T-helper 17 cell (primary cell): ENCODE measurements at places on chromosomes 2 and 18.

DNA sequence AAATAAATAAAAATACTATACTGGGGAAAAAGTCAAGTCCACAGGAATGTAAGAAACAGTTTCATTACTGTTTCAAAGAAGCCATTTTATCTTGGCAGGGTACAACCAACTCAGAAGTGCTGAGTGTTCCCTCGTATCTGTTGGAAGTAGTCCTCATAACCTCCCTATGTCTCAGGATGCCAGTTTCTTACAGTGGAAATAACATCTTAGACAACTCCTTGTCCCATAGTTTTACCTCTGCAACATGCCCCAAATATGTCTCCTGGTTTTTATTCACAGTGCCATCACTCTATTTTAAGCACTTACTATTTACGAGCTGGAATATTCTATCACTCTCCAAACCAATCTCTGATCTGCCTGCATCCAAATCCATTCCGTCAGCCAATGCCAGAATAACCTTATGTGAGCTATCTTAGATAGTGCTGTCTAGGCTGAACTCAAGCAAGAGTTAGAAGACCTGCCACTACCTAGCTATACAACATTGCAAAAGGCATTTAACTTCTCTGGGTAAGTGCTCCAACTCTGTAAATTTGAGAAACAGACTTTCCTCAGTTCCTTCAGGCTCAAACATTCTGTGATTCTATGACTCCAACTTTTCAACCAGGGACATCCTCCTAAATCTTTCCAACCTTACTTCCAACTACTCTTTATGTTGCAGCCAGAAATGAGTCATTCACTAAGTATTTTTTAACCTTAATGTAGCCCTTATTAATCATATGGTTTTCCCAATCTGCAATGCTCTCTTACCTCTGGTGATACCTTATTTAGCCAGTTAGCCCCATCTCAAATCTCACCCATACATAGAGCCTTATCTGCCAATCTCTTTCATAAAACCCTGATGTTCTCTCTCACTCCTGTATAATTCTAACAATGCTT, 66.7 kb downstream of the RTN4 start:
- H3K36me3 ChIP-seq, result peaks cover 13% of the 10 kb centered on the region
- no peak for DNase-seq
- H3K4me1 ChIP-seq, result peaks cover 28% of the 10 kb centered on the region
- no peaks in the 10 kb centered on the region for H3K27me3 ChIP-seq
- no peak overlapping the region for H3K4me3 ChIP-seq

DNA sequence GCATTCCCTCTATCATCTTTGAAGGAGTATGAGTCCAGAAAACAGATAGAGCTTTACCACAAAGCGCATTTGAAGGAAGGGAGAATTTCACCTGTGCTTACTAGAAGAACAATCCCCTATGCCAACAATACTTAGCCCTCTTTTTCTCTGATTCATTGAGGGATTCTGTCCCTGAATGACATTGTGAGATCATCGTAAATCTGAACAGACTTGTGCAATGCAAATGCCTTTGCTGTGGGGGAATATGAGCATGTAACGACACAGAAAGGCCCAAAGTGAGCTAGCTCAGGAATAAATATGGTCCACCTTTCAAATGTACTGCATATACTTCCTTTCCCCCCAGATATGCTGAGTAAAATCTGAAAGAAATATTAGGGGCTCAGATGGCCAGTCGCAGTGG, 67.6 kb downstream of the SCN1A start:
- H3K4me3 ChIP-seq, result no peak overlapping the region
- peaks cover 20% of the 10 kb centered on the region for H3K27me3 ChIP-seq
- no peak overlapping the region for H3K27ac ChIP-seq
- no peaks in the 10 kb centered on the region for H3K36me3 ChIP-seq

- peaks cover 4% of the 10 kb centered on the region for H3K27me3 ChIP-seq
- no peak for DNase-seq
- peaks cover 6% of the 10 kb centered on the region for H3K4me1 ChIP-seq
- H3K4me3 ChIP-seq, result no peak overlapping the region
Measured at GRCh38 chr18:14922031-14922430, 174.1 kb downstream of the ANKRD30B start.

GRCh38 chr18:3402982-3403451, 47.0 kb upstream of the TGIF1 start:
- no peaks in the 10 kb centered on the region for H3K36me3 ChIP-seq
- H3K4me3 ChIP-seq, result no peak overlapping the region
- no peak for DNase-seq
- H3K27me3 ChIP-seq, result no peaks in the 10 kb centered on the region

GRCh38 chr2:37634914-37635503, 36.4 kb downstream of the CDC42EP3 start:
- peaks cover 67% of the 10 kb centered on the region for H3K4me1 ChIP-seq
- H3K27me3 ChIP-seq, result no peaks in the 10 kb centered on the region
- peak overlapping the region; percentile 62 for H3K4me3 ChIP-seq
- H3K27ac ChIP-seq, result peak overlapping the region; percentile 89
- peaks cover 10% of the 10 kb centered on the region for H3K36me3 ChIP-seq
- no peak for DNase-seq

DNA sequence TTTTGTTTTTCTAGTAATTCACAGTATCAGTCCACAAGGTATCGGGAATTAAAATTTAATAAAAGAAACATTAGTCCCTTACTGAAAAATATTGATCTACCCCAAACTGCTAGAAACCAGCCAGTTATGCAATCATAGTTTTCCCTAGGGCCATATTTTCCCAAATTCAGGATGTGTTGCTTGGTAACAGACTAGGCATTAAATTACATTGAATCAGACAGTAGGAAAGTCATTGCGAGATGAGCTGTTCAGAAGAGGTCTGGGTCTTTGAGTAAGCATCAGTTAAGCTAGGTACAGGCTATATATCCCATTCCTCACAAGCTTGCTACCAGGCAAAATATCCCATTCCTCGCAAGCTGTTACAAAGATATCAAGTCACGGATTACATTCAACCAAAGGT, 123.0 kb upstream of the CCDC150 start:
- H3K4me3 ChIP-seq, result no peak overlapping the region
- H3K4me1 ChIP-seq, result peaks cover 3% of the 10 kb centered on the region
- H3K27ac ChIP-seq, result no peak overlapping the region

- peaks cover 78% of the 10 kb centered on the region for H3K27me3 ChIP-seq
- H3K4me3 ChIP-seq, result no peak overlapping the region
Measured at GRCh38 chr18:48475635-48476549, 62.9 kb upstream of the CTIF start.

DNA sequence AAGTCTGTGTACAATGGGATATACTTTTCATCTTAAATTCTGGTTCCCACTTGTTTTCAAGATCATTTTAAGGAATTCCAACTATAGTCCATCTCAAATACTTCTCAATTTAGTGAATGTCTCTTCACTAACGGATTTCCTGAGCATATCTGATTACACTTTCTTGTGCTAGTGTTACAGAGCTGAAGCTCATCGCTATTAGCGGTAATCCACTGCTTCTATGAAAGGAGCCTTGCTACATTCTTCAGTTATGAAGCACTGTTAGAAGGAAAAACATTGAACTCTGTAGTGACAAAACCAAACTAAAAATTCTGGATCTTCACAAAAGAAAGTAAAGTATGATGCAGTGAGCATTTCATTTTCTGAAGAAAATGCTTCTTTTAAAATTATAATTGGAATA, 72.0 kb downstream of the AGPS start:
- no peak for DNase-seq
- H3K27me3 ChIP-seq, result no peaks in the 10 kb centered on the region
- H3K4me1 ChIP-seq, result peaks cover 3% of the 10 kb centered on the region
- no peak overlapping the region for H3K27ac ChIP-seq
- no peak overlapping the region for H3K4me3 ChIP-seq
- no peaks in the 10 kb centered on the region for H3K36me3 ChIP-seq

DNA sequence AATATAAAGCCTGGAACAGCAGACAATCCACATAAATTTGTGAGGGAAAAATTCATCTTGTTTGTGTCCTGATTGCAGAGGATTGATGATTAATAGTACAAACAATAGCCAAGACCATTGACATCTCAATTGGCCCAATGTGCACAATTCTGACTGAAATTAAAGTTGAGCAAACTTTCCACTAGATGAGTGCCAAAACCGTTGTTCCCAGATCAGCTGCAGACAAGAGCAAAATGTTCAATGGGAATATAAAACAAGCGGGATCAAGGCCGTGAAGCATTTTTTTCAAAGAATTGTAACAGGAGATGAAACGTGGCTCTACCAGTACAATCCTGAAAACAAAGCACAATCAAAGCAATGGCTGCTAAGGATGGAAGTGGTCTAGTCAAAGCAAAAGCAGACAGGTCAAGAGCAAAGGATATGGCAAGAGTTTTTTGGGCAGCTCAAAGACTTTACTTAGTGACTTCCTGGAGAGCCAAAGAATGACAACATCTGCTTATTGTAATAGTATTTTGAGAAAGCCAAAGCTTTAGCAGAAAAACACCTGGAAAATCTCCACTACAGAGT, 55.9 kb upstream of the KIF5C start:
- H3K27me3 ChIP-seq, result peaks cover 29% of the 10 kb centered on the region
- H3K36me3 ChIP-seq, result no peaks in the 10 kb centered on the region
- H3K4me3 ChIP-seq, result no peak overlapping the region

DNA sequence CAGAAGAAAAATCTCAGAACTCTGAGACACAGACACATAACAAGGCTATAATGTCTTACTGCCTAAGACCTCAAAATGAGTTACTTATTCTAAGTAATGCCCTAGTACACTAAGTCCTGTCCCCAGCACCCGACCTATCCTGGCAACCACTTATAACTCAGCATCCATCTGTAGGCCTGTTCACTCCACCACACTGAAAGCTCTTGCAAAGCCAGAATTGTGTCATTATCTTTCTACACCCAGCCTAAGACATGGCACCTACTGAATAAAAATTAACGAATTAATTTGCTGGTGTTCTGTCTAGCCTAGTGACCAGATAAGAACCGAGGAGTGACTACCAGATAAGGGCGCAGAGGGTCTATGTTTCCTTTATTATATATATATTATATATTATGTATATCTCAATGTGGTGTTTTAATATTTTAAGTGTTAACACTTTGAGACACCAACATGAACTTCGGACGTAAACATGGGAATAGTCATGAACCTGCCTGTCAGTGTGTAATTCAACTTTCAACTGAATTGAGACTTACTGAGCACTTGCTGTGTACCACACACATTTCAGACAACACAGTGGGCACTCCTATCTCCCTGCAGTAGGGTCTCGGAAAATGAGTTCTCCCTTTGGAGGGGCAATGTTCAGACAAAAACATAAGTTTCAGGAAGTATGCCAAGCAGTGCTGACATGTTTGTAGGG, 27.7 kb downstream of the TMEM131 start:
- no peak overlapping the region for H3K27ac ChIP-seq
- H3K4me1 ChIP-seq, result peaks cover 50% of the 10 kb centered on the region
- H3K36me3 ChIP-seq, result peaks cover 2% of the 10 kb centered on the region

- H3K4me3 ChIP-seq, result no peak overlapping the region
- DNase-seq, result no peak
- H3K36me3 ChIP-seq, result no peaks in the 10 kb centered on the region
- no peak overlapping the region for H3K27ac ChIP-seq
- H3K4me1 ChIP-seq, result no peaks in the 10 kb centered on the region
Measured at GRCh38 chr18:10020171-10020570, 106.4 kb downstream of the VAPA start.

DNA sequence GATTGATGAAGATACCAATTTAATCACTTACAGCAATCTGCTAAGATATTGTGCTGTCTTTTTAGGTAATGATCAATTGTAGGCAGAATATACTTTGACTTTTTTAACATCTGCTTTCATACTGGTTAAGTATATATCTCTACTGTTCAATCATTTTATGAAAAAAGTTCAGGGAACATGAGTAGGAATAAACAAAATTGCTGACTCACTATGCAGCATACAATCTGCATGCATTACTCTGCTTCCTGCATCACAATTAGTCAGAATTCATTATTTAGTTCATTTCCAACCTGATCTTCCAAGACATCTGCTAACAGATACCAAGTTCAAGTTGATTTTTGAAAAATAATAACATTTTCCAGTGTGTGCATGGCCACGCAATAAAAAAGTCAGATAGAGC, 1430.4 kb upstream of the LRRTM1 start:
- no peak for DNase-seq
- H3K36me3 ChIP-seq, result no peaks in the 10 kb centered on the region

- H3K4me3 ChIP-seq, result no peak overlapping the region
- no peaks in the 10 kb centered on the region for H3K36me3 ChIP-seq
- peaks cover 48% of the 10 kb centered on the region for H3K27me3 ChIP-seq
Measured at GRCh38 chr18:3869848-3870247, 419.9 kb downstream of the TGIF1 start.

DNA sequence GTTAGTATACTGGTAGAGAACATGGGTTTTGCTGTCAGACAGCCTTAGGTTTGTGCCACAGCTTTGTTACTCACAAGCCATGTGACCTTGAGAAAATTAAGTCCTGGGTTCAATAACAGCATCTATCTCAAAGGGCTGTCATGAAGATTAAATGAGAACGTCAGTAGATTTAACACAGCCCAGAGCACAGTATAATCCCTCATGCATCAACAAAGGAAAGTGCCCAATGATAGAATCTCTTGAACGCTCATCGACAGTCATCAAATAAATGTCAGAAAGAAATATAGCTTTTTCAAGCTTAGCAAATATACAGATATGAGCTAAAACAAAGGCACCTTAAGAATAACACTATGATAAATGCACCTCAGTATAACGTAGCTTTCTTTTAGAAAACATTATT, 22.3 kb downstream of the CUL3 start:
- DNase-seq, result no peak
- peaks cover 39% of the 10 kb centered on the region for H3K4me1 ChIP-seq
- peaks cover 6% of the 10 kb centered on the region for H3K36me3 ChIP-seq
- no peak overlapping the region for H3K4me3 ChIP-seq

GRCh38 chr2:1988594-1988993, 244.3 kb upstream of the PXDN start:
- H3K4me3 ChIP-seq, result no peak overlapping the region
- H3K27me3 ChIP-seq, result peaks cover 31% of the 10 kb centered on the region
- H3K36me3 ChIP-seq, result no peaks in the 10 kb centered on the region
- no peak overlapping the region for H3K27ac ChIP-seq
- DNase-seq, result no peak
- no peaks in the 10 kb centered on the region for H3K4me1 ChIP-seq

- H3K4me1 ChIP-seq, result no peaks in the 10 kb centered on the region
- no peak overlapping the region for H3K4me3 ChIP-seq
- H3K27ac ChIP-seq, result no peak overlapping the region
- no peaks in the 10 kb centered on the region for H3K27me3 ChIP-seq
- no peak for DNase-seq
- no peaks in the 10 kb centered on the region for H3K36me3 ChIP-seq
Measured at GRCh38 chr18:64659196-64659595, 510.3 kb upstream of the LINC00305 start.

GRCh38 chr2:38122344-38122743, 46.4 kb upstream of the CYP1B1 start:
- DNase-seq, result no peak
- H3K27ac ChIP-seq, result no peak overlapping the region
- no peak overlapping the region for H3K4me3 ChIP-seq
- peaks cover 29% of the 10 kb centered on the region for H3K27me3 ChIP-seq

DNA sequence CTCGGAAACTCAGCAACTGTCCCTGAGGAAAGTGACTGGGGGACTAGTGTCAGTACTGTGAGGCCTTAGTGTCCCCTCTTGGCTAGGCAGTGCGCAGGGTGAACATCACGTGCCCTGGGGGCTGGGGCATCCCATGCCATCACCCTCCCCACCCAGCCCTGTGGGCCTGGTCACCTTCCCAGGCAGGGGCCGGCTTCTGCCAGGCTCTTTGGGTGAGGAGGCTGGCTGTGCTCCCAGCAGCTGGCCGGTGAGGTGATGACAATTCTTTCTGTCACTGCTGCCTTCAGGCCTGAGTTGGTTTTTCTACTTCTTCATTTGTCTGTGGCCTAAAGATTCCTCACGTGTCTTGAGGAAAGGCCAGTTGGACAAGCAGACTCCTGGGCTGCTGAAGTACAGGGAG, 180.8 kb downstream of the KLHL29 start:
- H3K27ac ChIP-seq, result no peak overlapping the region
- DNase-seq, result no peak
- H3K4me3 ChIP-seq, result no peak overlapping the region
